ENCODE measurements at places on chromosomes 7 and 10.

GRCh38 chr10:71549766-71550533 is 153.2 kb downstream of the CDH23 start:
- DNase-seq: no peak

DNA sequence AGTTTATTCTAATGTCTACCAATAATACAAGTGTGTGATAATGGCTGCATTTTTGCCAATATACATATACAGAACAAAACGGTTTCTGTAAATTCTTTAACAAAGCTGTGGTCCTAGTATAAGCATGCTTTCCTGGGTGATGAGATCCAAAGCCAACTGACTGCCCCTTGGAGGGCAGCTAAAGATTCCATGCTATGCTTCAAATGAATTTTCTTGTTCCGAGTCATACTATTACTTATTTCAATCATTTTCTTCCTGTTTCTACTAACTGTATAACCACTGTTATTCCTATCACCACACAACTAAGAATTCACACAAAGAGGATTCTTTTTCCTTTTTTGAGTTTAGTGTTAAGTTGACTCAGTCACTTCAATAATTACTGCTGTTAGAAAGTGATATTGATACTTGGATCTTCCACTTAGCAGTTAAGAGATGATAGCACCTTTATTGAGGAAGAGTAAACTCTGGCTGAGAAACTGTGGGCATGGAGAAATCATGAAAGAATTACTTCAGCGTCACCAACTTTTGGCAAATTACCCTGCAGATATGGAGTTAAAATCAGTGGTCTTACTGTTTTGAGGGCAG is 197.5 kb downstream of the ARL4A start:
- DNase-seq: no peak

GRCh38 chr7:104931181-104931781 is 82.7 kb upstream of the KMT2E start:
- no peak for DNase-seq

GRCh38 chr7:70867513-70867912 is 264.4 kb upstream of the GALNT17 start:
- no peak for DNase-seq

DNA sequence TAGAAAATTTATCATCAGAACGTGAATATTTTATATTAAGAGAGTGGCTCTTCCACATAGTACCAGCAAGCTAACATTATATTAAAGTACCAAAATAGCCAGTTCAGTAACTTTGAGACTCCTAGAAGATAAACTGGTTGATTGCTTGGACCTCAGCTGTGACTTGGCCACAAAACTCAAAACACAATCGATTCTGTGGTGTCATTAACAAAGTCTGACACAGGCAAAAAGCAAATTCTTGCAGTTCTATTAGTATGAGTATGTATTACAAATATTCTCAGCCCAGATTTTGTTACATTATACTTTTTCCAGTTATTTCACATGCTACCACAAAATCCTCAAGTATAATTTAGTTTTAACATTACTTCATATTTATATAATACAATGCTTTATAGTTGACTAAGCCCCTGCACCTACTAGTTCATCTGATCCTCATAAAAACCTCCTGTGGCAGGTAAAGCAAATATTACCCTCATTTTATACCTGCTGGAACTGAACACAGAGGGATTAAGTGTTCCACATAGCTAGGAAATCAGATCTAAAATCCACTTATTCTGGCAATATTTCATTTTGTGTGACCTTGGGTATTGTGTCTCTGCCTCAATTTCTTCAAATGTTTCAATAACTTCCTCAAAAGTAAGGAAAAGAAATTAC is 279.9 kb upstream of the MKLN1 start:
- no peak for DNase-seq
